ENCODE measurements at places on chromosomes 3 and 15. TPM values are rescaled to one million over a fixed set of nuclear protein-coding genes. Genes with fewer than 3 reads are reported as not detected.

The FYCO1 gene
- total RNA-seq = 16.1 TPM

The IQCF6 gene
- total RNA-seq = not detected

DNA sequence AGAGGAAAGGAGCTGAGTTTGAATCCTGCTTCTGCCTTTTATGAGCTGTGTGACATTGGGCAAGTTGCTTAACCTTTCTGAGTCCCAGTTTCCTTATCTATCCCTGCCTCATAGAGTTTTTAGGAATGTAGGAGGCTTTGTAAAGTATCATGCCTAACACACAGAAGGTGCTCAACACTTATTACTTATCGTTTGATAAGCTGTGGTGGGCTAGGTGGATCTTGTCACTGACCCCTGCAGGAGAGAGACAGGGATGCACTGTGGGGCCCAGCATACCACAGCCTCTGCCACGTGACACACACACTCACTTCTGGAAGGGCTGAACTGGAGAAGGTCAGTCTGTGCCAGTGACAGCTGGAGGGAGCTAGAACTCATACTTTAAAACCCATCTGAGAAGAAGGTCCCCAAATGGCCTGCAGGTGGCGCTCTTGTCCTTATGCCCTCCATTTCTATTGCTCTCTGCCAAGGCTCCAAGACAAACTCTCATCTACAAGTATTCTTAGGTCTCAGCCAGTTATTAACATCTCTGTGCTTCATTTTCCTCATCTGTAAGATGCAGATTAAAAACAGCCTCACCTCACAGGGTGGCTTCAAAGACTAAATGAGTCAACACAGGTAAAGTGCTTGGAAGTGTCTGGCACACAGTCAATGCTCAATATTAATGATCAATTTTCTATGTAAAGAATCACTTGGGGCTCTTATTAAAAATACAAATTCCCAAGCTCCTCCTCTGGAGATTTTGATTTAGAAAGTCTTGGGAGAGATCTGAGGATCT, 57.5 kb upstream of the HACD2 start:
- no peaks in the 10 kb centered on the region for H3K36me3 ChIP-seq
- H3K27me3 ChIP-seq = peaks cover 2% of the 10 kb centered on the region
- DNase-seq = peak; percentile 27
- no peaks in the 10 kb centered on the region for H3K4me1 ChIP-seq

- peaks cover 11% of the 10 kb centered on the region for H3K36me3 ChIP-seq
- DNase-seq = peak; percentile 33
- peak overlapping the region; percentile 81 for H3K27ac ChIP-seq
- H3K4me1 ChIP-seq = peaks cover 86% of the 10 kb centered on the region
- peak overlapping the region; percentile 43 for H3K4me3 ChIP-seq
Measured at GRCh38 chr3:187807086-187807862, 62.0 kb upstream of the BCL6 start.

GRCh38 chr3:195601382-195601781, 17.6 kb upstream of the APOD start:
- H3K4me3 ChIP-seq = no peak overlapping the region
- no peak overlapping the region for H3K27ac ChIP-seq
- H3K4me1 ChIP-seq = peaks cover 13% of the 10 kb centered on the region
- H3K36me3 ChIP-seq = peaks cover 6% of the 10 kb centered on the region
- DNase-seq = no peak
